ENCODE measurements at places on chromosomes 12 and 14. TPM values are rescaled to one million over a fixed set of nuclear protein-coding genes. Genes with fewer than 3 reads are reported as not detected.

The LHX5 gene
- total RNA-seq: 1.2 TPM

The PROX2 gene
- not detected for total RNA-seq

The KLRC3 gene
- not detected for total RNA-seq

The C12orf43 gene
- 20.6 TPM for total RNA-seq

The TMEM233 gene
- total RNA-seq: not detected

The RILPL2 gene
- total RNA-seq: 2.2 TPM
